ENCODE measurements at places on chromosomes 2 and 18. TPM values are rescaled to one million over a fixed set of nuclear protein-coding genes. Genes with fewer than 3 reads are reported as not detected.
A peak's percentile ranks its signal among the peaks of the same experiment; 100 is the strongest.

GRCh38 chr2:217316743-217317142, 456.9 kb upstream of the TNP1 start:
- H3K4me3 ChIP-seq: no peak overlapping the region
- no peaks in the 10 kb centered on the region for H3K36me3 ChIP-seq
- H3K27ac ChIP-seq: peak overlapping the region; percentile 80
- peaks cover 52% of the 10 kb centered on the region for H3K4me1 ChIP-seq
- H3K27me3 ChIP-seq: no peaks in the 10 kb centered on the region

ZNF385B gene
- total RNA-seq: not detected

DNA sequence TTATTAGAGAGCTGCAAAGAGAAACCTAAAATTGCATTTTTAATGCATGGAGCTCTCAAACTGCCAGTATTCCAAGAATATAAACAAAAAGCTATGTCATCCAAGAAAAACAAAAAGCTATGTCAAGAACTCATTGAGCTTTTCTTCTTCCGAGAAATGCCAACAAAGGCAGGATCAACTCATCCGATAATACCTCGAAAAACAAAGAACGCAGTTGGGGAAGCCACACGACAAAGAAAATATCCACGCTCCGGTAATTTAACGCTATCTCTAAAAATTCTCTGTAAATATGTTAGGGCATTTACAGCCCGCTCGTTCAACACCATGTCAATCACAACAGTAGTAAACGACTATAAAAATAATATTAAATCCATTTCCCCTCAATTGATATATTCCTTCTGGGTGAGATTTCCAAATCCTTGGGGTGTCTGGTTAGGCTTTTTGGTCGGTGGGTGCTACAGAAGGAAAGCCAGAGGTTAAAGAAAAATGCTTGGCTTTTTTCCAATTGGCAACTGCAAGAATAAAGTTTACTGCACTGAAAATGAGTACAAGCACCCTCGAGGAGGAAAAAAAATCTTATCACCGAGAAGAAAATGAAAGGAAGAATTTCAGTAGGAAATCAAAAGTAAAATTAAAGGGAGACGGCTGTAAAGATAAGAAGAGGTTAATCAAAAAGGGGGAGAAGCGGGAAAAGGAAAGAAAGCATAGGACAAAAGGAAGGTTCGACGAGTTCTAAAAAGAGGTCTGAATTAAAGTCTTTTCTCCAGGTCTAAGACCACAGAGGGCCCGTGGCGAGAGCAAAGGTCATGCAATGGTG, 856 bp downstream of the TIA1 start:
- H3K27ac ChIP-seq: peak overlapping the region; percentile 98
- H3K27me3 ChIP-seq: no peaks in the 10 kb centered on the region
- peak; percentile 43 for DNase-seq
- H3K36me3 ChIP-seq: no peaks in the 10 kb centered on the region

SPAST gene
- total RNA-seq: 40.6 TPM

ASXL3 gene
- total RNA-seq: 0.11 TPM

DYNAP gene
- total RNA-seq: not detected

GRCh38 chr2:147133286-147133908, 711.4 kb upstream of the ACVR2A start:
- H3K27me3 ChIP-seq: no peaks in the 10 kb centered on the region
- H3K4me1 ChIP-seq: no peaks in the 10 kb centered on the region
- no peak overlapping the region for H3K27ac ChIP-seq
- H3K4me3 ChIP-seq: no peak overlapping the region

DNA sequence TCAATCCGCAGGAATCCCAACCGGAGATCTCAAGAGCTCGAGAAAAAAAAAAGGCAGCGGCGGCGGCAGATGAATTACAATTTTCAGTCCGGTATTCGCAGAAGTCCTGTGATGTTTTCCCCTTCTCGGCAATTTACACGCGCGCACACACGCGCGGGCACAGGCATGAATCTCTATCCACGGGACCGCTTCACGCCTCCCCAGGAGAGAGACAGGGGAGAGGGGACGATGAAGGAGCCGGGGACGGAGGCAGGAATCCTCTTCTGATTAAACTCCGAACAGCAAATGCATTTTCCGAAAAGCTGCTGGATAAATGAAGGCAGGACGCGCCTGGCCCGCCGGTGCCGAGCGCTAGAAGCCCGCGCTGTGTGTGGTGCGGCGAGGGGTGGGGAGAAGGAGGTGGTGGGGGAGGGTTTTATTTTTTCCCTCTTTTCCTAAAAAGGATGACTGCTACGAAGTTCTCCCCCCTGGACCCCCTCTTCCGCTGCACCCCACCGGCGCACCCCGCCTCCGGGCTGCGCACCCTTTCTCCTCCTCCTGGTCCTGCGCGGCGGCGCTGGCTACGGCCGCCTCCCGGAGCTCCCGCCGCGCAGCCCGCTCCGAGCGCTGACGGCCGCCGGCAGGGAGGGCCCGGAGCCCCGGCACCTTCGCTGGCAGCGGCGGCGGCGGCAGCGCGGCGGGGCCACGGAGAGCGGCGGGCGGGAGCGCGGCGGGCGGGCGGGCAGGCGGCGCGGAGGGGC, at the start of gene BCL2:
Gene BCL2, minus strand, starts transcription at position 387 of the 740 bp plus-strand sequence.
- peak within 1 kb of the TSS; percentile 74 for H3K4me3 ChIP-seq
- H3K4me1 ChIP-seq: peaks cover 30% of the 10 kb centered on the region
- H3K27me3 ChIP-seq: no peaks in the 10 kb centered on the region

GLI2 gene
- 10.4 TPM for total RNA-seq

IL36A gene
- total RNA-seq: not detected

DNA sequence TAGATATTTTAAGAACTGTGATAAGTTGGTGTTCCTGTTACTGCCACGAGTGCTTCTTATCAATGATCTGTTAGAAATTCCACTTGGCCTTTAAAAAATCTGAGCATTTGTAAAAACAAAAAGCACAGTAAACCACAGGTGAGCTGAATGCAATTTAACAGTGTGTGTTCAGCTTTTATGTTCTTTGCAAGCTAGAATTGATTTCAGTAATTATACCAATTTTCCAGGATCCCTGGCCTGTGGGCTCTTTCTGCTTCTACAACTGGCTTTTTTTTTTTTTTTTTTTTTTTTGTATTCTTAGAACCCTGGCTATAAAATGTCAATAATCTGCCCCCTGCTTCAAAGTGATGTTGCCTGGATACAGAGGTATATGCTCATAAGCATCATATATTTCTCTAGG, 548.5 kb upstream of the SLC8A1 start:
- H3K4me1 ChIP-seq: no peaks in the 10 kb centered on the region
- no peak overlapping the region for H3K27ac ChIP-seq
- no peak for DNase-seq
- H3K4me3 ChIP-seq: no peak overlapping the region

LRATD1 gene
- not detected for total RNA-seq

TNFRSF11A gene
- 0.37 TPM for total RNA-seq

GRCh38 chr2:99695130-99695943, 205.5 kb upstream of the REV1 start:
- DNase-seq: no peak
- H3K27me3 ChIP-seq: peaks cover 10% of the 10 kb centered on the region

UGT1A9 gene
- not detected for total RNA-seq

GMPPA gene
- 45.8 TPM for total RNA-seq

GRCh38 chr2:11938196-11938595, 191.8 kb downstream of the LPIN1 start:
- H3K27ac ChIP-seq: no peak overlapping the region
- H3K4me1 ChIP-seq: no peaks in the 10 kb centered on the region
- no peak for DNase-seq

BOLA3 gene
- 55.9 TPM for total RNA-seq

HOXD8 gene
- 56.8 TPM for total RNA-seq

MLPH gene
- 0.26 TPM for total RNA-seq

DNA sequence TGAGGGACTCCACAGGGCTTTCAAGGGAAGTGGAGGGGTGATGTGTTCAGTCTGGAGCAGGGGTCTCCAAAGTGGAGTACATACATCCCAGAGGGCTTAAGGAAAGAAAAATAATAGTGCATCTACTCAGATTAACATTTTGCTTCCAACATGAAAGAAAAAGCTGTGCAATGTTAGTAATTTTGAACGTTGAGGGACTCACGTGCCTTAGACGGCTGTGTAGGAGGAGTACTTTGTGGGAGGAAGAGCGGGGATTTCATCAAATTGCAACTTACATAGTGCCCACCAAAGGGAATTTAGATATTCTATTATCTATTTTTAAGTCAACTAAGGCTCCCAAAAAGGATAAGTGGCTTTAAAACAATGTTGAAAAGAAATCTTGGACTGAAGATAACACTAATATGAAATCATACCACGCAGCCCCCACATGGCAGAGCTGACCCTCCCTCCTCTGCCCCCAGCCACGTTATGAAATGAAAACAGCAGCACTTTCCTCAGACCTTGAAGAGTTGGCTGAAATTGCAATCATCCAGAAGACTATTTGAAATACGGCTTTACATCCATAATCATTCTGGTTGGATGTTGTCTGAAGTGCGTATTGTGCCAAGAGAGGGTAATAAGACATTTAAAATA, 42.9 kb downstream of the MEX3C start:
- H3K27ac ChIP-seq: no peak overlapping the region
- no peaks in the 10 kb centered on the region for H3K4me1 ChIP-seq
- H3K4me3 ChIP-seq: no peak overlapping the region
- no peak for DNase-seq

EMILIN2 gene
- total RNA-seq: 23.4 TPM

- H3K27me3 ChIP-seq: no peaks in the 10 kb centered on the region
- no peak overlapping the region for H3K27ac ChIP-seq
- DNase-seq: no peak
- no peaks in the 10 kb centered on the region for H3K4me1 ChIP-seq
- peaks cover 4% of the 10 kb centered on the region for H3K36me3 ChIP-seq
- no peak overlapping the region for H3K4me3 ChIP-seq
Measured at GRCh38 chr2:58195662-58196061, 45.5 kb downstream of the FANCL start.

All from A673 (cell line).